GM23338 (cell line): ENCODE measurements at places on chromosomes 13 and 19.
A peak's percentile ranks its signal among the peaks of the same experiment; 100 is the strongest.

DNA sequence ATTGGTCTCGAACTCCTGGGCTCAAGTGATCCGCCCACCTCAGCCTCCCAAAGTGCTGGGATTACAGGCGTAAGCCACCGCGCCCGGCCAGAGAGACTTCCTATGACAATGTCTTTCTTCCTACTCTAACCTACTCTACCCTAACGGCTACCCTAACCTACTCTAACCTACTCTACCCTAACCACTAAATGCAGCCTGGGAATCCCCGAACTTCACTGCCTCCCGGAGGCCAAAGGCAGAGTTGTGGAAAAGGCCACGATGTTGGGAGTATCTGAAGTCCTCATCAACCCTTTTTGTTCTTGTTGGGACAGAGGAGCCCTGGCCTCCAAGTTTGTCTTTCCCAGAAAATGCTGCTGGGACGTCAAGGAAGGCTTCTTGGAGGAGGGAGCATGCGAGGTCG lies 967 bp upstream of the NR2C2AP start:
- DNase-seq: peak; percentile 67

DNA sequence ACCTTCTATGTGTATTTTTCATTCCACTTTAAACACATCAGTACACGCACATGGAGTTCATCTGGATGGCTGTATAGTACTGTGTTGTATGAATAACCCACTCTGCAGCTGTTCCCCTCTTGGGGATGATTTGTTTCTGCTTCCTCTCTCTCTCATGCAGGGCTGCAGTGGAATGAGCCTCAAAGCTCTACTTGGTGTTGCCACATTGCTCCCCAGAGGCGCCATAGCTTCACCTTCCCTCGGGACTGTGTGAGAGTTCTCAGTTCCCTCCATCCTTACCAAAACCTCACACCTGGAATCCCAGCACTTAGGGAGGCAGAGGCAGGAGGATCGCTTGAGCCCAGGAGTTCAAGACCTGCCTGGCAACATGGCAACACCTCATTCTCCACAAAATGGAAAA lies 28.4 kb upstream of the GPR183 start:
- peak; percentile 40 for DNase-seq

DNA sequence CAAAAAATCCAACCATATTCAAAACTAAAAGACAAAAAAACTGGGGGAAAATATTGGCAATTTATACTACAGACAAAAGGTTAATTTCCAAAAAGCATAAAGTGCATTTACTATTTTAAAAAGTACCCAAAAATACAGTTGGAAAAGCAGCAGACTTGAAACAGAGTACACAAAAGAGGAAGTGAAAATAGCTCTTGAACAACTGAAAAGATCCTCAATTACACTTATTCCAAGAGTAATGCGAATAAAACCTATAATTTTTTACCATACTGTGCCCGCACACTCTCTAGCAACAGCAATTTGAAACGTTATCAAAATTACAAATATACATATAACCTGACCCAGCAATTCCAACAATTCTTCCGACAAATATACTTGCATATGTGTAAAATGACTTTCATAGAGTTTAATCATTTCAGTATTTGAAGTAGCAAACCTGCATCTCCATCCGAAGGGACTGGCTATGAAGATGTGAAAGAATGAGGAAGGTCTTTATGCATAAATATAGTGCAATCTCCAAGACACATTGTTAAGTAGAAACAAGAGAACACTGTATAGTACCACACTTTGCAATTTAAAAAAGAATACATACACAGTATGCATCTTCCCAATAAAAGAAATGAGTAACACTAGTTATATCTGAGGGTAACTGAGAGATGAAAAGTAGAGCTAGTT lies 25.4 kb downstream of the ALG5 start:
- no peak for DNase-seq

DNA sequence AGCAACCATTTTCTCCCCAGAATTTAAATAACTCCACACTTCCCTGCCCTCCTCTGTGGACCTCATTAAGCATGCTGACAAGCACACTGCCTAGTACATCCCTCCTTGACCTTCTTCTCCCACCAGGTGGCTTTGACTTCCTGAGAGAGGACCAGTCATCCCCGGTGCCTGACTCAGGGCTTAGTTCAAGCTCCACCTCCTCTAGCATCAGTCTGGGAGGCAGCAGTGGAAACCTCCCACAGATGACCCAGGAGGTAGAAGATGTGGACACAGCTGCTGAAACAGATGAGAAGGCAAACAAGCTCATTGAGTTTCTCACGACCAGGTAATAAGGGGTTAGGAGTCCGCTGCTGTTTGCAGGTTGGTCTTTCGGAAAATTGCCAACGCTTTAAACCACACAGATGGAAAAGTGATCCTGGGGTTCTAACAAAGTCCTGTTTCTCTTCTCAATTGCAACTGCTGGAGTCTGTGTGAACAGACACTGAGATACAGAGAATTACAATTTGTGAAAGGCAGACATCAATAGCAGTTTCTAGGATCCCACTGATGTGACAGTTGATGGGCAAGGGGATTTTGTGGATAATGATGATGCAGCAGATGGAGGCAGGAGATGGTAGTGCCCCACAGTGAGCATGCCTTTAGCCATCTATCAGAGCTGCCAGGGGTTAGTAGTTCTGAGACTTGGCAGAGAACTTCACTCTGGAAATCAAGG lies 86.7 kb downstream of the ZAR1L start:
- DNase-seq: peak; percentile 36

DNA sequence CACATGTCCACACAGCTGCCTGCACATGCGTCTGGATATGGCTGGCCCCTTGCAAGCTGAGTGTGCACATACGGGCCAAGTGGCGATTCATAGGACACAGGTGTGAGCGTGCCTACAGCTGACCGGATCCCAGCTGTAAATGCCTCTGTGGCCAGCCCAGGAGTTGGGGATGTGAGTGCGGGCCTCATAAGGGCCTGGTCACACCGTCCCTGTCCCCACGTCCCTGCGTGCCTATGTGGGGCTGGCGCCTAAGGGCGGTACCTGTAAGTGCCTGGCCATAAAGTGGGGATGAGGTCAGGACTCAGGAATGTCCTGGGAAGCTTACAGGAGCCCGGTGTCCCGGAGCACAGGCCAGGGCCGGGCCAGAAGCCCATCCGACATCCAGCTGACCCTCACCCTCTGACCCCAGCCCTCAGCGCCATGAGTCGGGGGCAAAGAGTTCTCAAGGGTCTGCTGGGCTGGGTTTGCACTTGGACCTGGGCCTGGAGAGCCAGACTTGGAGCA lies 1.3 kb upstream of the ARHGAP45 start:
- DNase-seq: peak; percentile 53

- DNase-seq: peak; percentile 2
Measured at GRCh38 chr19:36638862-36639510, 27.7 kb downstream of the ZNF461 start.
